ENCODE measurements at places on chromosomes 1 and 21.
A peak's percentile ranks its signal among the peaks of the same experiment; 100 is the strongest.

DNA sequence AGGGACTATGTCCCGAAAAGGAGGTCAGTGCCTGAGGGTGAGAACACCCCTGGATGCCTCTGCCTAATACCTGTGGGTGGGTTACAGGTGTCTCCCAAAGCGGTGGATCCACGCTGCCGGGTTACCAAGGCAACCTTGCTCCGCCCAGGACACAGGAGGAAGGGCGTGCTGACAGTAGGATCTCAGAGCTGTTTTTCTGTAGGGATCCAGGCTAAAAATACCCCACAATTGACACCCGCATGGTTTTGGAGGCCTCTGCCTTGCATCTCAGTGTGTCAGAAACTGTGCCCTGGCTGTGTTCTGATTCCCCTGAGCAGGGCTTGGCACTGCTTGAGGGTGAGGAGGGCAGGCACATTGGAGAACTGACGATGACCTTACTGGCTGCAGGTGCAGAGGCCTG is 118.0 kb downstream of the IER5 start:
- no peak for DNase-seq

- no peak for DNase-seq
Observed at GRCh38 chr1:21939650-21940374, 2.7 kb upstream of the HSPG2 start.

- peak; percentile 74 for DNase-seq
Observed at GRCh38 chr1:2091611-2092604, 41.7 kb downstream of the PRKCZ start.

DNA sequence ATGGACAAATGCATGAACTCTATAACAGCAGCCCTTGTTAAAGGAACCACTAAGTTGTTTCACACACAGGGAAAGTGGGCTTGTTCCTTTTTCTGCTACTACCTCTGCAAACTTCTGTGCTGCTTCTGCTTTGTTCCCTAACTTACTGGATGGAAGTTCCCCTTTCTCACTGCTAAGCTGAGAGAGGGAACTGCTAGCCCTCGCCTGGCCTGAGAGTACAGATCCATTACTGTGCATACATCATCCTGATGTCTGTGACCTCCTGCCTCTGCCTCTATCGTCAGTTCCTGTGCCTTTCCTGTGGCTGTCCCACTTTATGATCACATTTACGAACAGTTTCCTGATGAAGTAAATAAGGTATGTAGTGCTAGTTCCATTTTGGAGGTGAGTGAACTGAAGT is 3.5 kb downstream of the GNAT2 start:
- DNase-seq = no peak

- DNase-seq = no peak
Observed at GRCh38 chr1:86860424-86860823, 53.5 kb downstream of the SELENOF start.

- no peak for DNase-seq
Observed at GRCh38 chr1:157658571-157658970, 42.0 kb downstream of the FCRL3 start.

DNA sequence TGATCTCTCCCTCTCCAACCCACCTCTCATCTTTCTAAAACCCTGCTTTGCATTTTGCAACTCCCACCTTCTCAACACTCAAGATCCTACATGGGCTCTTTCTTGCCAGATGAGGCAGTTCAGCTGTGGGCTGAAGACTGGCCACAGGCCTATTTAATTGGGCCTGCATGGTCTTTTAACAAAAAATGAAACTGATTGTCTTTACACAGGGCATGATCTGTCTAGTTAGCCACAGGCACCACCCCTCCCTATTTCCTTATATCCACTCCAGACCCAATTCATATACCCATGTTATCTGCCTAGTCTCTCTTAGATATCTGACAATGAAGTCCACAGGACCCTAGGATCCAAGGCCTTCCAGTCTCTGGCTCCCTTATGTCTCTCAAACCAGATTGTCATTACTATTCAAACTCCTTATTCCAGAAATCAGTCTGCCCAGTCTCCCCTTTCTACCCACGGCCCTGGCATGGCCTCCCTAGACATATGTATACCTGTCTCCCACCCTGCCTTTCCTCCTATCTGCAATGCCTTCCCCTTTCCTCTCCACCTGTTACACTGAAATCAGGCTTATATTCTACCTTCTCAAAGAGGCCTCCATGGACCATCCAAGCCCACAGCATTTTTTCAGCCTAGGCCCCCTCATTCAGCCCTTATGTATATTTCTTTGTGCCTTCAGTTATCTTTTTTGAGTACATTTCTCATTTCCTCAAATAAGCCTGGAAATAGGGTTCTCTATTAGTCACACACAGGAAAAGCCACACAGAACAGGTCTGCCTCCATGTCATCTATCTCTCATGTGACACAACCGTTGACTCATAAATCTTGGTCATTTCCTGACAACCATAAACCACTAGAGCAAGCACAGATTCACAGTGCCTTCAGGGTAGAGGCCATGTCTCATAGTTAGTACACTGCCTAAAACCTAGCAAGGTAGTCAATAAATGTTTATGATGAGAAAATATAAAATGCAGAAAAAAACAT is 39.0 kb downstream of the LPAR3 start:
- no peak for DNase-seq

- DNase-seq = no peak
Observed at GRCh38 chr1:29498126-29499103, 262.1 kb downstream of the PTPRU start.

GRCh38 chr1:196344453-196344852 is 263.8 kb downstream of the KCNT2 start:
- no peak for DNase-seq

GRCh38 chr1:243568793-243569192 is 281.2 kb downstream of the AKT3 start:
- no peak for DNase-seq

GRCh38 chr21:41068496-41068895 is 99.5 kb upstream of the BACE2 start:
- DNase-seq = no peak

- DNase-seq = peak; percentile 36
Observed at GRCh38 chr1:84997667-84998600, 1.0 kb upstream of the MCOLN2 start.

- DNase-seq = no peak
Observed at GRCh38 chr21:29645666-29646553, 293.9 kb downstream of the GRIK1 start.

DNA sequence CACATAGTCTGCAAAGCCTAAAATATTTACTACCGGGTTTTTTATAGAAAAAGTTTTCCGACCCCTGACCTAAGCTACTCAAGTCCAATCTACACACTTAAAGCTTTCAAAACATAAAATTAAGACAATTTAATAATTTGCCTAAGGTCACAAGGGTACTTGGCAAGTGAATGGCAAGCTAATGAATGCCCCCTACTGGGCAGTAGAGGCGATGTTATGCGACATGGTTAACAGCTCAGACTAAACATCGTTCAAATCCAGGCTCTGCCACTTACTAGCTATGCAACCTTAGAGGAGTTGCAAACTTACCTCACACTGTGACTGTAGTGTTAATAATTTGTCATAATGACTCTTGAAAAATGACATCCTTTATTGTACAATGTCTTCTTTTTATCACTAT is 317.2 kb upstream of the NFIA start:
- DNase-seq = no peak

DNA sequence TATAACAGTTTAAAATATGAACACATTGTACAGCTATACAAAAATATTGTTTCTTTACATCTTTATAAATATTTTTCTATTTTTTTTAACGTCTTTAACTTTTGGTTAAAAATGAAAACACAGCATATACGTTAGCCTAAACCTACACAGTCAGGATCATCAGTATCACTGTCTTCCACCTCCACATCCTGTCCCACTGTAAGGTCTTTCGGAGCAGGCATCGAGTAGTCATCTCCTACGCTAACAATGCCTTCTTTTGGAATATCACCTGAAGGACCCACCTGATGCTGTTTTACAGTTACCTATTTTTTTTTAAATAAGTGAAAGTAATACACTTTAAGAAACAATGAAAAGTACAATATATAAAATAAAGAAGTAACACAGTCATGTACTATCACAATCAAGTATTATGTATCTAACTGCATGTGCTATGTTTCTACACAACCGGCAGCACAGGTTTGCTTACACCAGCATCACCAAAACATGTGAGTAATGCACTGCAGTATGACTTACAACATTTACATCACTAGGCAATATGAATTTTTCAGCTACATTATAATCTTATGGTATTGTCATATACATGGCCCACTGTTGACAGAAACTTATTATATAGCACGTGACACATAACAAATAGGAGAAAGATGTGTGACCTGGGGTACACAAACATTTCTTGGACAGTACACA is 254.4 kb downstream of the AKT3 start:
- no peak for DNase-seq

- DNase-seq = no peak
Observed at GRCh38 chr1:214187121-214187900, 93.6 kb upstream of the SMYD2 start.

DNA sequence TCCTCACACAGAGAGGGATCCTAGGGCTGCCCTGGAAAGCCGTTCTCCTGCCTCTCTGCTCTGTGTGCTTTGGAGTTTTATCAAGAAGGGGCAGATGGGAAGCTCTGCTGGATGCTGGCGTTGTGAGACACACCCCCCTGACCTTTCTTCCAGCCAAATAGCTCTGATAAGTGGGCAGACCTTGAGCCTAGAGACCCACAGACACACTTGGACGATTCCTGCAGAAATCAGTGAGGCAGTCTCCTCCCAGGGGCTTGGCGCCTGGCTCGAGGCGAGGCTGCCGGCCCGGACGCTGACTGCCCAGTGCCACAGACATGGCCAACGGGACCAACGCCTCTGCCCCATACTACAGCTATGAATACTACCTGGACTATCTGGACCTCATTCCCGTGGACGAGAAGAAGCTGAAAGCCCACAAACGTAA is at the start of gene MRAP:
Gene MRAP, plus strand, starts transcription at position 198 of the 424 bp plus-strand sequence. Its CDS starts 117 bp downstream, at position 315.
- no peak for DNase-seq

DNA sequence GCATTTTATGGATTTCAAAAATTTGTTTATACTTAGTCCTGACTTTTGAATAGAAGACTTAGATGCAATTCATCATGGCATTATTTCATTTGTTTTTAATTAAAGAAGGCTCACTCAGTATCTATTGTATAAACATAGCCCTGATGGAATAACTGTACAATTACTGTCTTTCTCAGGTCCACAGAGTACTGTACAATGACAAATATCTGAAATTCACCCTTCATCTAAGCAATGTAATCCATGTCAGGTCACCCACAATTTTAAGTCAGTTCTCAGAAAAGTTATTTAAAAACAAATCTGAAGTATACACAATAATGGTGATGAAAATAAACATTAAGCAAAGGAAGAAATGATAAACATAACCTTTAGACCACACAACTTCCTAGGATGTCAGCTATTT is 311.9 kb downstream of the GRIK1 start:
- DNase-seq = no peak

- no peak for DNase-seq
Observed at GRCh38 chr1:184088037-184088436, 36.5 kb downstream of the TSEN15 start.

DNA sequence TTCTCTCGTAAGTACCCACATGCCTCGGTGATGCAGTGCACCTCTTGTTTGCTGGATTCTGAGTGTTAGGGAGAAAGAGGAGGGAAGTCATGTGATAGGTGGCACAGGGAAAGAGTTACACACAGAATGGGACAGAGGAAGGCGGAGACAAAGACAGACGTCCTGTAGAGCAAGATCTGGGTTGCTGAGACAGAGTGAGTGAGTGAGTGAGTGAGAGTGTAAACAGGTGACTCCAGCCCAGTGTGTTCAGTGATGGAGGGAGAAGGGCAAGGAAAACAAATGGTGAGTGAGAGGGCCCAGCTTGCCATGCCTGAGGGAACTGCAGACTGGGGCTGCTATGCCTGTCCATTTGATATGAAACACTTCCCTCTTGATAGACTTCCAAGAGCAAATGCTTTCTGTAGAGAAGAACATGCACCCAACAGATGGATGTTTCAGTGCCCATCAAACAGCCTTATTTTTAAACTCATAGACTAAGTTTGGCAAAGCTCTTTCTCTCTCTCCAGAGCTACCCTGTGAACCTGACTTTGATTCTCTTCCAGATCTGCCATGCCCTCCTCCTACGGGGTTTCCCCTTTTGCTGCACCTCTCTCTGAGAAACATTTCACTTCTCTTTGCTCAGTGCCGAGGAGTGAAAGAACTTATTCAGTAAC is 209.9 kb upstream of the COA6 start:
- DNase-seq = no peak

- no peak for DNase-seq
Observed at GRCh38 chr1:107339775-107340174, 198.9 kb downstream of the NTNG1 start.

- DNase-seq = no peak
Observed at GRCh38 chr1:68820151-68820550, 323.3 kb upstream of the DEPDC1 start.

GRCh38 chr1:239368436-239369109 is 17.8 kb upstream of the CHRM3 start:
- DNase-seq = no peak

GRCh38 chr1:19656780-19657466 is 7.8 kb upstream of the HTR6 start:
- no peak for DNase-seq

- DNase-seq = no peak
Observed at GRCh38 chr1:23497777-23498439, 13.9 kb upstream of the ASAP3 start.

DNA sequence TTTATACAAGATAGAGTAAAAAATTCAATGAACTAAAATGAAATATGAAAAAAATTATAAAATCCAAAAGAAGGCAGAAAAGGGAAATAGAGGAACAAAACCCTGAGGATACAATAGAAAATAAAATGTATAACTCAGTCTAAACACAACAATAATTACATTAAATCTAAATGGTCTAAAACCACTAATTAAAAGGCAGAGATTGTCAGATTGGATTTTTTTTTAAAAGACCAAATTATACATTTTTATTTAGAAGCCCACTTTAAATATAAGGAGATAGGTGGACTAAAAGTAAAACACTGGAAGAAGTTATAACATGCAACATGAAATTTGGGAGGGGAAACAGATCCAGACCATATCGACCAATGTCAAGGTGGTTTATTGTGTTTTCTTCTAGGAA is 95.2 kb downstream of the CATSPERE start:
- no peak for DNase-seq

DNA sequence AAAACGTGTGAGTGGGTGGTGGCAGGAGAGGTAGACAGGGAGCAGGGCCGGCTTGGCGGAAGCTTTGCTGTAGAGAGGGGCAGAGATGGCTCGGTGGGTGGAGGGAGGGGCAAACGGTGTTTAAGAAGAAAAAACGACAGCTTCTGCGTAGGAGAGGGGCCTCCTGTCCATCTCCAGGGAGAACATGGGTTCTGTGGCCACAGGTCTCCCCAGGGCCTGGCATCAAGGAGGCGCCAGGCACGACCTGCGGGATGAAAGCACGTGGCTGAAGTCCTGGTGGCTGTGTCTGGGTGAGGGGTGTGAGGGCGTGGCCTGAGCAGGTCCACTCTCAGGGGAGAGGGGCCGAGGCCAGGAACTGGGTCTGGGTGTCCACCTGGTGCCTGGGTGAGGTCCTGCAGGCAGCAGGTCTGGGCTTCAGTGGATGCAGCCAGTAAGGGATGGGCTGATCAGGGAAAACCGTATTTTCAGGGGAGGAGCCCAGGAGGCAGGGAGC is 940 bp upstream of the PRKCZ start:
- peak; percentile 41 for DNase-seq
